ENCODE measurements at places on chromosomes 2 and 18.

GRCh38 chr18:60471652-60472051 is 99.1 kb upstream of the MC4R start:
- DNase-seq, result peak; percentile 11

- DNase-seq, result no peak
Observed at GRCh38 chr2:105788670-105789290, 44.1 kb downstream of the NCK2 start.

GRCh38 chr2:19140463-19141208 is 217.8 kb downstream of the OSR1 start:
- DNase-seq, result peak; percentile 94

DNA sequence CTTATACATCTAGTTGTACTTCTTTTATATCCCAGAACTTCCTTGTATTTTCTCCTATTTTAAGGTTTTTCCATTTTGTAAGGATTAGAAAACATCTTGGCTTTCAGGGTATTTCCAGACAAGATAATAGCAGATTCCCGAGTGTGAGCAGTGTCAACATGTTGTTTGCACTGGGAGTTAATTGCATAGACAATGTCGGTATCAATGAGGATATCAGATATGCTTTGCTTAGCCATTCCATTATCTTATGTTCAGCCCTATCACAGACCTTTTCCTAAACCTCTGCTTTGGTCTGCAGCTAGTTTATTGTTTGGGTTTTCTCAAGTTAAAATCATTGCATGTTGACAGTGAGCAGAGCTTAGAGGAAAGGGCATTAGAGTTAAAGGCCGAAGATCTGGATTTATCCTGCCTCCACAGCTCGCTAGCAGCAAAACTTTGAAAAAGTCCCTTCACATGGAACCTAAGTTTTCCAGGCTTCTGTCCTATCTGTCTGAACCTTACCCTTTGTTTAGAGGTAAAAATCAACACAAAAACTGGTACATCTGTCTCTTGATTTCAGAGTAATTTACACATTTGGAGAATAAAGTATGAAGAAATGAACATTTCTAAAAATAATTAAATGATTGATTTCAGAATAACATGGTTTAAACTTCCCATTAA is 355.4 kb downstream of the KIAA1328 start:
- no peak for DNase-seq

DNA sequence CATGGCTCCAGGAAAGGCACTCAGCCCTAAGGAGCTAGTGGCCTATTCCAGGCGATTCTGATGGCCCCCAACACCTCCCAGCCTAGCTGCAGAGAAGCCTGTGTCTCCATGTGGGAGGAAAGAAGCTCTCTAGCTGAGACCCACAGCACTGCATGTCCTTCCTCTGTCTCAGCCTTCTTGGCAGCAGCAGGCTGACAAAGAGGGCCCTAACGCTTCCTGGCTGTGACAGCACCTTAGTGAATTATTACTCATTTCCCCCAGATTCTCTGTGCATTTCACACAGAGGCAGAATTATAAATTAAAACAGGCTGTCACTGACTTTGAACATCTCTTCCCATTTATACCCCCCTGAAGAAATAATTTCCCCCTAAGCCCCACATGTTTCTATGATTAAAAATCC is 206.8 kb downstream of the CLIP4 start:
- DNase-seq, result peak; percentile 49

GRCh38 chr2:109458512-109458911 is 155.3 kb downstream of the SEPTIN10 start:
- DNase-seq, result no peak

DNA sequence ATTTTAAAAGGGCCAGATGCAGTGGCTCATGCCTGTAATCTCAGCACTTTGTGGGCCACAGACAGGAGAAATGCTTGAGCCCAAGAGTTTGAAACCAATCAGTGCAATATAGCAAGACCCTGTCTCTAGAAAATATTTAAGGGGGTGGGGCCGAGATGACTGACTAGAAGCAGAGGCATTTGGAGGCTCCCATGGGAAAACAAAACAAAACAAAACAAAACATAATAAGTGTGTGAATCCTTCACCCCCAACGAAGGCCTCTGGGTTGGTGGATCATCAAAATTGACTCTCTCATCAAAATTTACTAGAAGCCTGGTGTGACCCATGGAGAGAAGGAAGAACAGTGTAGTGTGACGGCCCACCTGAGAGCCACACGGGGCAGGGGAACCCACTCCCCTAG is 560.9 kb downstream of the LRP1B start:
- no peak for DNase-seq

DNA sequence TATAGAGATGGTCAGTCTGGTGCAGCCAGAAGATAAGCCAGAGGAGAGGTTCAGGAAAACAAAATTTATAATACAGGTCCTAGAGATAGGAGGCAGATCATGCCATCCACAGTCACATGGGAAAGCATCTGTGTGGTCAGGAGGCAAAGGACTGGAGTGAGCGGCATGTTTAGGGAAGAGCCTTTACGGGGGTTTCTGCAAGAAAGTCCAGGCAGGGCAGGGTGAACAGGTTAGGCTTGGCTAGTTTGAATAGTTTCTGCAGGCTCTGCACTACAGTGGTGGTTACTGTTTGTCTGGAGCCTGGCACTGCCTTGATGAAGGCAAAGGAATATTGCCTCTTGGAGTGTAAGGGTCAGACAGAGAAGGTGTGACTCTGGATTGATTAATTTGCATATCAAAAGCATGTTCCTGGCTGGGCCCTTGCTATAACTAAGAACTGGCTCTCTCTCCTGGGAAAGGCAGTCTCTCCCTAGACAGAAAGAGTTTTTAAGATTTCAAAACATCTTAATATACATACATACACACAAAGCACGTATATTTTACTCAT is 1034.7 kb upstream of the CHAC2 start:
- no peak for DNase-seq

- no peak for DNase-seq
Observed at GRCh38 chr2:118375907-118376485, 287.7 kb downstream of the INSIG2 start.

GRCh38 chr2:44952143-44952805 is 10.8 kb downstream of the SIX3 start:
- peak; percentile 58 for DNase-seq

DNA sequence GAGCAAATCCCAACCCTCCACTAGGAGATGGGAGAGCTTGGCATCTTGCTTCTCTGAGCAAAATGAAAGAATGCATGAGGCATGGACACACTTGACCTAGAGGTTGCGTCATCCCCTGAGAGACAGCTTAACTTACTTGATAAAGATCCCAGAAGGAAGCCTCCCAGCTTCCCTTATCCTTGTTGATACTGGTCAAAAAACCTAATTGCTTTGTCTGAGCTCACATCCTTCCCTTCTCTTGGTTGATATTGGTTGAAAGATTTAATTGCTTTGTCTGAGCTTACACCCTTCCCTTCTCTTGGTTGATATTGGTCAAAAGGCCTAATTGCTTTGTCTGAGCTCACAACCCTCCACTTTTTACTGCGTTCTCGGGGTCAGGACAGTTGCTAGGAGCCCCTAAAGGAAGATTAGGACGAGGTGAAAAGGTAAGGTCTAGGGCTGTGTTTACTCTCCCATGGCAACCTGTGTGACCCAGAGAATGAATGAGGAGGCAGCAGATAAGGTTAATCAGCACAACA is 12.2 kb upstream of the BOD1L2 start:
- DNase-seq, result peak; percentile 19

- DNase-seq, result no peak
Observed at GRCh38 chr18:45085916-45086624, 405.4 kb downstream of the SETBP1 start.

GRCh38 chr2:45006942-45007287 is 2.3 kb downstream of the SIX2 start:
- no peak for DNase-seq

- peak; percentile 54 for DNase-seq
Observed at GRCh38 chr2:237259201-237259600, 154.8 kb downstream of the COL6A3 start.

- DNase-seq, result no peak
Observed at GRCh38 chr2:224025874-224026273, 13.2 kb downstream of the SERPINE2 start.

DNA sequence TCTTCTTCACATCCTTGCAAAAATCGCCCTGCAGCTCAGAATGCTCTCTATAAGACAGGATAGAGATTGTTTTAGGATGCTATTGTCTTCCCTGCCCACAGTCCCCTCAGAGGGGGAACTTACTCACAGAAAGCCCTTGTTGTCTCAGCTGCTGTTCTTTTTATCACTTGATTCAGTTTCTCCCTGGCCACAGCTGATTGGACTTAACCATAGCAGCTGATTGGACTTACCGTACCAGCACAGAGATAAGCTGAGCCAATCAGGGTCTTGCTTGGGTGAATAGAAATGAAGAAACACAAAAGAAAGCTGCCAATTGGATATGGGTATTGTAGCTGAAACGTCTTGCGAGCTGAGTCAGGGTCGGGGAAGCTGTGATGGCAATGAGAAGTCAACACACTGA is 194.2 kb upstream of the MEX3C start:
- no peak for DNase-seq

DNA sequence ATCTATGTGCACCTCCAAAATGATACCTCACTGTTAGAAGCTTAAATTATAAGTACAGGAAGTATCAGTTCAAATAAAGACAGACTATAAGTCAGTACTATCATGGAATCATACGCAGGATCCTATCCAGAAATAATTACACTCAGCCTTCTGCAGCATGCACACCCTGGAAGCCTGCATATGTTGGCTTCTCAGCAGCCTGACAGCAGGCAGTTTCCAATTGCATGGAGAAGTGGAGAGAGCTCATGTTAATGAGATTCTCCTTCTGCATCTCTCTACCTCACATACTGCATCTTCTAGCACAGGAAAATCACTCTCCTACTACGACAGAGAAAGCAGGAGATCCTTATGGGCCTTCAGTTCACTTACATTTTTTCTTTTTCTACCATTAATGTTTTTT is 20.5 kb downstream of the NR4A2 start:
- no peak for DNase-seq

DNA sequence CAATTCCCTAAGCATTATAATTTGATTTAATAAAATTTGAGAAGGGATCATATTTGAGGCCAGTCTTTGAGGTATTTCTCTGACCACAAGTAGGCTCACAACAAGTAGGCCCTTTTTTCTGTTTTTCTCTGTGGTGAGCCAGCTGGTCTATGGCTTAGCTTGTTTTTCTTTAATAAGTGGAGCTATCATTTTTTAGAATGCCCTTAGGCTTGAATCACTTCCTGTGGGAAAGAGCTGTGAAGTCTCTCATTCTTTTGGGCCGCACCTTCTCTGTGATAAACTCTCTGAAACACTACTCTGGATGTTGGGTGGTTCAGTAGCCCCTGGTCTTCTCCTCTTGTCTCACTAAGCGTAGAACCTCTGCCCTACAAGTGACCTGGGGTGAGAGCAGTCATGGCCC is 235.9 kb downstream of the SUCLG1 start:
- DNase-seq, result peak; percentile 9

DNA sequence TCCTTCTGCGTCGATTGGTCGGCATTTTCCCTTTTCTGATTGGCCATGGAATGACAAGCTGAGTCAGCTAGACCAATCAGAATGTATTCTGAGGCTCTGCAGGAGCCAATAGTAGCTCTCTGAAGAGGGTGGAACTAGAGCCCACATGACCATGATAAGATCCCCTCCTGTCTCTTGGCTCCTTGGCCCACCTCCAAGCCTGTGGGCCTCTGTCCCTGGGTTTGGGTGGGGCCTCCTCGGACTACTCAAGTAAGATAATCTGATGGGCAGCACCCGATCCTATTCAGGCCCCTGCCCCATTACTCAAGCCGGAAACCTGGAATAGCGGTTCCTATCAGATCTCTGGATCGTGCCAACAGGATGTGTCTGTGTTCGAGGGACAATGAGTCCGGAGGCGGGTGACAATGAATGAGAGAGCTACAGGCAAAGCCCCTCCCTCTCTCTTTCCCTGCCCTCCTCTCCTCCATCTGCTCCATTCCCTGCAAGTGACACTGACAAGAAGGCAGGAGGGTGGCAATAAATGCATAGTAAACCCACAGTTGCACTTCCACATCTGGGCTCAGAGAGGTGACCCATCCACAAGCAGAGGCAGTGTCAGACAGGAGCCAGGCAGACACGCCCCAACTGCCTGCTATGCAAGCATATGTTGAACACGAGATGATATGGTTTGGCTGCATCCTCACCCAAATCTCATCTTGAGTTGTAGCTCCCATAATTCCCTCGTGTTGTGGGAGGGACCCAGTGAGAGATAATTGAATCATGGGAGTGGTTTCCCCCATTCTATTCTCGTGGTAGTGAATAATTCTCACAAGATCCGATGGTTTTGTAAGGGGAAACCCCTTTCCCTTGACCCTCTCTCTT is 114.7 kb downstream of the TNS1 start:
- no peak for DNase-seq

DNA sequence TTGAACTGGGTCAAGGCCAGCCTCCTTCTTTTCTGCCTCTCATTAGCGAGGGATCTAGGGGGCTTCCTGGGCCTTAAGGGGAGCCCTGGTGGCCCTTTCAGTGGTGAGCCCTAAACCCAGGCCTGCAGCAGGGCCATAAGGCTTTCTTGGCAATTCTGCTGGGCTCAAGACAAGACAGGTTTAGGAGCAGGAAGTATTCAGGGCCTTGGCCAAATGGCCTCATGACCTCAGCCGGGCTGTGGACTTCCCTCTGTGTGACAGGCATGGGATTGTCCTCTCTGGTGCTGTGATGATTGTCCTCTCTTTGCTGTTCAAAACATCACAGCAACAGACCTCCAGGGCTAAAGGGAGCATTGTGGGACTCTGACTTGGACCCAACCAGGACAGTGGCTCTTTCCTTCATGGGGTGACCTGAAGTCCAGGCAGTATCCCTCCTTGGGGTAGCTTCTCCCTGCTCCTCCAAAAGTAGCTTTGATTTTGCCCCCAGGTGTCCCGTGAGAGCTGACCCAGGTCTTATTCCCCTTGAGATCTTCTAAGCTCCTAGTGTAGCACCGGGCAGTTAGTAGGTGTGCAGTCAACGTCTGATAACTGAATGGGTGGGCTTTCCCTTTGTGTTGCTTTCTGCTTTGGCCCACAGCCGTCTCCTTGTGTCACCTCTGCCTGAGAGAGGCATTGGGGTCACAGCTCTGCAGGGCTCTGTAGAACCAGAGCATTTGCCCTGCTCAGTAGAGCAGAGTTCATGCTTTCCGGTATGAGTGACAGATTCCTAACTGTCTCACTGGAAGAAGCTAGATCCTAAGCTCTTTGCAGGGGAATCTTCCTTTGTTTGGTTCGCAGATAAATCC is 14.7 kb downstream of the FOSL2 start:
- no peak for DNase-seq

DNA sequence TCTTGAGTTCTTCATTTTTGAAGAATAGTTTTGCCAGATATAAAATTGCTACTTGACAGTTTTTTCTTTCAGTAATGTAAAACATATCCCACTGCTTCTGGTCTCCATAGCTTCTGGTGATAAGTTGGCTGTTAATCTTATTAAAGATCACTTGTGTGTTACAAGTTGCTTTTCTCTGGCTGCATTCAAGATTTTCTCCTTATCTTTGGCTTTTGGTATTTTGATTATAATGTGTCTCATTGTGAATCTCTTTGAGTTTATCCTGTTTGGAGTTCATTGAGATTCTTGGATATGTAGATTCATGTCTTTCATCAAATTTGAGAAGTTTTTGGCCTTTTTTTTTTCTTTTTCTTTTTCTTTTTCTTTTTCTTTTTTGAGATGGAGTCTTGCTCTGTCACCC is 20.2 kb upstream of the ADNP2 start:
- DNase-seq, result no peak
